ENCODE measurements at places on chromosomes 7 and 10.

DNA sequence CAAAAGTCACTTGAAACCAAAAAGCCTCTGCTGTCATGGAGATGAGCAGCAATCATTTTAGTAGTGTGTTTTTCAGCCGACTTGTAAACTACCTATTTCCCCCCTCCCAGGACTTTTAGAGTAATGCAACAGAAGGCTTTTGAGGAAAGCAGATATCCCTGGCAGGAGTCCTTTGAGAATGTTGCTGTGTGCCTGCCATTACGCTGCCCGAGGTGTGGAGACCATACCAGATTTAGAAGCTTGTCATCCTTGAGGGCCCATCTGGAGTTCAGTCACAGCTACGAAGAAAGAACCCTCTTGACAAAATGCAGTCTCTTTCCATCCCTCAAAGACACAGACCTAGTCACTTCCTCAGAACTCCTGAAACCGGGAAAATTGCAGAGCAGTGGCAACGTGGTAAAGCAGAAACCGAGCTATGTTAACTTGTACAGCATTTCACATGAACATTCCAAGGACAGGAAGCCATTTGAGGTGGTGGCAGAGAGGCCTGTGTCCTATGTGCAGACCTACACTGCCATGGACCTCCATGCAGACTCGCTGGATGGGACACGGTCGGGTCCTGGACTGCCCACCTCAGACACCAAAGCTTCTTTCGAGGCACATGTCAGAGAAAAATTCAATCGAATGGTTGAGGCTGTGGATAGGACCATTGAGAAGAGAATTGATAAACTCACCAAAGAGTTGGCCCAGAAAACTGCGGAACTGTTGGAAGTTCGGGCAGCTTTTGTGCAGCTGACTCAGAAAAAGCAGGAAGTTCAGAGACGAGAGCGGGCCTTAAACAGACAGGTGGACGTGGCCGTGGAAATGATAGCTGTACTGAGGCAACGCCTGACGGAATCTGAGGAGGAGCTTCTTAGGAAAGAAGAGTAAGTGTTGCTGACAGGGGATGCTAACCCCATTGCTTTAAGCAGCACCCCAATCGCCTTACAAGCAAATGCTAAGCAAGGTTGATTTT is 2.2 kb downstream of the ZNF365 start:
- no peak for DNase-seq

GRCh38 chr10:43221419-43222209 is 45.3 kb downstream of the RASGEF1A start:
- DNase-seq: peak; percentile 45

- no peak for DNase-seq
These were observed 593.6 kb downstream of the GRM8 start for GRCh38 chr7:126659124-126659523.

DNA sequence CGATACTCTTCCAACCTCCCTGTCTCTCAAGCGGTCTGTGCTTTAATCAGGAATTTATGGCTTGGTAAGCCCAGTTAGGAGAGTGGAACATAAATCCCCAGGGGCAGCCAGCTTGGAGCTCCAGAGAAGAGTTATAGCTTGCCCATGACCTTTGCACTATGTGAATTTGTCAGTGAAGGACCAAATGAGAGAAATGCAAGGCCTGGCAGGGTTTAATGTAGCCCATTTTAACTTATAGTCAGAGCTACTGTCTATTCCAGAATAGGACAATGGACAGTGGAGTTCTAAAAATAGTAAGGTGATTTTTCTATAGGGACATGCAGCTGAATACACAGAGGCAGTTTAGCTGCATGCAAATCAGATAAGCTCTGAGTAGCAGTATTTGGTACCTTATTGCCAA is 142.6 kb upstream of the CAV2 start:
- DNase-seq: no peak

- no peak for DNase-seq
These were observed 9.4 kb downstream of the ARID5B start for GRCh38 chr10:61910894-61911293.

GRCh38 chr10:99330347-99330924 is 1.3 kb downstream of the CNNM1 start:
- no peak for DNase-seq

DNA sequence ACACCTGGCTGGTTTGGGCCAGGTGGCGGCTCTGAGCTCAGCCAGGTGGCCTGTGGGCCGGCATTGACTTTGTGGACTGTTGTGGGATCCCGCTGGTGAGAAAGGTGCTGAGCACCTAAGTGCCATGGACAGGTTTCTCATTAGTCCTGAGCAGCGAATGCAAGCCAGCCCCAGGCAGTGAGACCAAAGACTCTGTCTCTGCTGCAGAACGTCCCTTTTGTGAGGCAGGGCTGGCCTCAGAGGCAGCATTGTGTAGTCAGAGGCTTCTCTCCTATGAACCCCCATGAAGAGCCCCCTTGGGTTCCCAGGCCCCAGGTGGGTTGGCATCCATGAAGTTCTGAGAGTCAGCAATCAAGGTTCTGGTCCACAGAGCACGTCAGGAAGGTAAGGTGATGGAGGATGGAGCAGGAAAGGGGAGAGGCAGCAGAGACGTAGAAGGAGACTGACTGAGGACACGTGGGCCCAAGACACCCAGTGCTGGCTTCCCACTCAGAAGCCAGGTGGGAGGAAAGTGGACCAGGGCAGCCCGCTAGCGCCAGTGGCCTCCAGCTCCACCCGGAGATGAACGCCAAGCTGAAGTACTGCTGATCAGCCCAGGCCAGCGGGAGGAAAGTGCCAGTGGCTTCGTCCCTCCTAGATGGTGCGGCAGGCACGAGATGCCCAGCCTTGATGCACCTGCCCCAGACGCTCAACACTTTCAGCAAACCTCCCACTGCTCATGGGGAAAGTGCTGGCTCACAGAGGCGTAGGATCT is 19.2 kb upstream of the PTPRN2 start:
- DNase-seq: no peak

DNA sequence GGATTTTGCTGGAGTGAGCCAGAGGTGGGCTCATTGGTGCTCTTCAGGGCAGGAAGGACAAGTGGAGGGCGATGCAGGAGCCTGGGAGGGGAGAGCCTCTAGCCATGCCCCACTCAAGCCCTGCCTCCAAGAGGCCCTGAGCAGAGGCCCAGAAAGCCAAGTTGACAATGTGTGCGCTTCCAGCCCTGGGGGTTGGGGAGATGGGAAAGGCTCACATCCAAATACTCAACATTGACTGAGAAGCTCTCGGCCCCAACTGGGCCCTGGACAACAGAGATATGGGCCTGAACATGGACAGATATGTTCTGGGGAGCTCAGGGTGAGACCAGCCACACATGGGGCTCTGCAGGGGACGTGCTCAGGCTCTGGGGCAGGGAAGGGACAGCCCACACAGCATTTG is 39.0 kb downstream of the FRMPD2 start:
- no peak for DNase-seq

DNA sequence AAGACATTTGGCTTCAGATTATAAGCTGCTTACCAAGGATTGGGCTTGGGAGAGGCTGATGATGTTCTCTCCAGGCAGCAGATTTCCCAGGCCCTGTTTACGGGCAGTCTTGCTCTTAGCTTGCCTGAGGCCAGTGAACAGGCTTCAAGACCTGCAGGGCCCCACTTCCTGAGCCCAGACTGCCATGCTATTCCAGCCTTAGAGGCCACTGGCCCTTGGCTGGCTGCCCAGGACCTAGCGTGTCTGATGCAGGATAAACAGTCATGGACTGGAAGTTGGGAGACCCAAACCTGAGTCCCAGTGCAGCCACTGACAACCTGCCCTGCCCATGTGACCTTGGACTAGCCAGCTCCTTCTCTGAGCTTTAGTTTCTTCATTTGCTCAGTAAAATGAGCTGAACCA is 2.9 kb downstream of the PRXL2A start:
- no peak for DNase-seq

GRCh38 chr10:16933783-16934182 is 116.6 kb upstream of the RSU1 start:
- no peak for DNase-seq

DNA sequence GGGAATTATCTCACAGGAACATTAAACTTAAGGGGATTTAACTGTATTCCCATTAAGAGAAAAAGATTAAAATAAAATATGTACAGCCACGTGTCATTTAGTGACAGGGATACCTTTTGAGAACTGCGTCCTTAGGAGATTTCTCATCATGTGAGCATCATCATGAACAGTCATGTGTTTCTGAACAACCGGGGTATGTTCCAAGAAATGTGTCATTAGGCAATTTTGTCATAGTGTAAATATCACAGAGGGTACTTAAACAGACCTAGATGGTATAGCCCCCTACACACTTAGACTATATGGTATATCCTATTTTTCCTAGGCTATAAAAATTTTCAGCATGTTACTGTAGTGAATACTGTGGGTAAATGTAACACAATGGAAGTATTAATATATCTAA is 840.3 kb downstream of the CNTNAP2 start:
- DNase-seq: no peak

GRCh38 chr10:27646604-27647175 is 98.9 kb downstream of the MKX start:
- no peak for DNase-seq
